ENCODE measurements at places on chromosomes 1 and 21.

DNA sequence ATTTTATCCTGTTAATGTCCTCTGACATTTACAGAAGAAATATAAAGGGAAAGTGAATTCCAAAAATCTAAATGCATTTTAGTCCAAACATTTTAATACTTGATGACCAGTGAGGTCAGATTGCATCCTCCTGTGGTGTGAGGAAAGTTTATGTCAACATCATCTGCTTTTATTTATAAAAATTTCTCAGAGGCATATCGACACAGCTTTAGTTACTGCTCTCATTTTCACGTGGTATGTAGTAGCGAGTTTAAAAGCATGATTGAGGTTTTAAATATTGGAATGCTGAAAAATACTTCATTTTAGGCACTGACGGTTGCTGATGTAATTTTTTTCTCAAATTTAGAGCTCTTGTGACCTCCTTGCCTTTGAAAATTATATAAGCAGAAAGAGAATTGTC lies 234.8 kb downstream of the HMCN1 start:
- peak; percentile 37 for DNase-seq

DNA sequence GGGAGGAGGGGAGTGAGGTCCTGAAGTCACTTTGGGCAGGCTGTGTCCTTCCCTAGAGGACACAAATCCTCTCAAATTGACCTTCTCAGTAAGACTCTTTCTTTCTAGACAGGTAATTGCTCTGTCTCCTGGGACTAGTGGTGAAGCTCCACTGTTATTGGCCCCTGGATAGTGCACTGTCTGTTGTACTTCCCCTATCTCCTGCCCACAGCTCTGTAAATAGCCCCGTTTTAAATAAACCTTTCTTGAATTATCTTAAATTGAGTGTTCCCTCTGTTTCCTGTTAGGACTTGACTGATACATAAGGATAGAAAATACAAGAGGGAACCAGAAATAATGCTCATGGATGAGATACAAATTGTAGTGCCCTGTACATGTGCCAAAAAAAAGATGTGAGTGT lies 229.5 kb upstream of the USP24 start:
- no peak for DNase-seq

- DNase-seq, result peak; percentile 1
These were observed 128.8 kb downstream of the PDE4B start for GRCh38 chr1:65921446-65921845.

GRCh38 chr1:34296059-34296458 lies 119.4 kb downstream of the C1orf94 start:
- no peak for DNase-seq

GRCh38 chr1:170776777-170777176 lies 112.8 kb downstream of the PRRX1 start:
- no peak for DNase-seq

DNA sequence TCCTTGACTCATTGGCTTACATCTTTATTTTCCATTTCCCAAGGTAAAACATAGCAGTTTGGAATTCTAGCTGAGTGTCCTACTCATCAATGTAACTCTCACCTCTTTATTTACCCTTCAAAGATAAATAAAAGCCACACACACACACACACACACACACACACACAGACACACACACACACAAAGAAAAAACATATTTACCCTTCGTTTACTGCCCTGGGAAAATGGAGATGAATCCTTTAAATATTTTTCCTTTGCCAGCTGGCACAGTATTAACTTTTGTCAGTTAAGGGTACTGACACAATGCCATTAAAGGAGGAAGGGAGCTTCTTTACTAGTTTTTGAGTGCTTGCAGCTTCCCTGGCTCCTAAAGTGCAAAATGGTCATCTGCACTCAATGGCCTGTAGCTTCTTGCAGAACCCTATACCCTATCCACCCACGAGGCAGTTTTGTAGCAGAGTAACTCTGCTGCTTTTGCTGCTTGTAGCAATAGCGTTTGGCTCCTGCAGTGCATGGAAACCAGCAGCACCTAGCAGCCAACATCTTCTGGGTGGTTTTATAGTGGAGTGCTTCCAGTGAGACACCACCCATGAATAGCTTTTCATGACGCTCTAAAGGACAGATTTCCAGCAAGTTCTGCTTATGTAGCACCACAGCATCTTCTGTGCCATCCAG lies 103.7 kb downstream of the HS2ST1 start:
- peak; percentile 4 for DNase-seq

- no peak for DNase-seq
These were observed 148.5 kb downstream of the GALNT2 start for GRCh38 chr1:230215529-230215928.

- DNase-seq, result no peak
These were observed 144.5 kb upstream of the RUNX3 start for GRCh38 chr1:25074351-25075227.

GRCh38 chr1:10383630-10384029 lies 15.2 kb upstream of the PGD start:
- DNase-seq, result no peak

GRCh38 chr1:167720965-167721616 lies 691 bp upstream of the MPZL1 start:
- DNase-seq, result peak; percentile 66

GRCh38 chr1:74729741-74730478 lies 2.9 kb downstream of the CRYZ start:
- DNase-seq, result peak; percentile 13

DNA sequence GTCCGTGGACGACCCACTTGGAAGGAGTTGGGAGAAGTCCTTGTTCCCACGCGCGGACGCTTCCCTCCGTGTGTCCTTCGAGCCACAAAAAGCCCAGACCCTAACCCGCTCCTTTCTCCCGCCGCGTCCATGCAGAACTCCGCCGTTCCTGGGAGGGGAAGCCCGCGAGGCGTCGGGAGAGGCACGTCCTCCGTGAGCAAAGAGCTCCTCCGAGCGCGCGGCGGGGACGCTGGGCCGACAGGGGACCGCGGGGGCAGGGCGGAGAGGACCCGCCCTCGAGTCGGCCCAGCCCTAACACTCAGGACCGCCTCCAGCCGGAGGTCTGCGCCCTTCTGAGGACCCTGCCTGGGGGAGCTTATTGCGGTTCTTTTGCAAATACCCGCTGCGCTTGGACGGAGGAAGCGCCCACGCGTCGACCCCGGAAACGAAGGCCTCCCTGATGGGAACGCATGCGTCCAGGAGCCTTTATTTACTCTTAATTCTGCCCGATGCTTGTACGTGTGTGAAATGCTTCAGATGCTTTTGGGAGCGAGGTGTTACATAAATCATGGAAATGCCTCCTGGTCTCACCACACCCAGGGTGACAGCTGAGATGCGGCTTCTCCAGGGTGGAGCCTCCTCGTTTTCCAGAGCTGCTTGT lies 32.4 kb downstream of the PRMT2 start:
- DNase-seq, result peak; percentile 62

DNA sequence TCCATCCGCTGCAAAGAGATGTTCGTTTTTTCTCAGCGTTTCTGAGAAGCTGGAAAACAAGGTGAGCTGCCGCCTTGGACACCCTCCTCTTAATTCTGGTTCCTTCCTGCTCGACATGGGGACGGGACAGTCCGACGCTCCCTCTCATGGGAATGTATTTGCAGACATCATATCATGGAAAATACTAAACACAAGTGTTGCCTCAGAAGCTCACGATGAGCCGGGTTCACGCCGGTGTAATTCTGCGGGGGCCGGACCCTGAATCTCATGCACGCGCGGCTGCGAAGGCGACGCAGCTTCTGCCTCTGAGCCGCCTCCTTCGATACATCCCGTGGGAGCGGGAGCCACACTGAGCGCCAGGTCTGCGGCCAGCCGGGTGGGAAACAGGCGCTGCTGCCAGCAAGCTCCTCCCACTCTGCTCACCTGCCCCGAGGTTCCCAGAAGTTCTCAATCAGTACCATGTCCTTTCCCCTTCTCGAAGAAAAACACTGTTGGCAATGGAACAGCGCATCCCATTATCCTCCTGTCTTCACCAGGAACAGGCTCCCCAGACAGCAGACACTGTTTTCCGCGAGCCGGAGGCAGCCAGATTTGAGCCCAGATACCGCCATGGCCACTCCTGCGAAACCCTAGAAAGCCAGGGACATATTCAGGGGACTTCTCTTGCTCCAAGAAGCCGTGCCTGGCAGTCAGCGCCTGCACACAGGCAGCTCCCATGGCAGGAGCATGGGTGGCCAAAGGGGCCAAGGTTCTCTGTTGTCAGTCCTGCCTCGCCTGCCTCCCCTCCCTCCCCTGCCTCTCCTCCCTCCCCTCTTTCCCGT lies 98.0 kb downstream of the WDR4 start:
- DNase-seq, result peak; percentile 43

DNA sequence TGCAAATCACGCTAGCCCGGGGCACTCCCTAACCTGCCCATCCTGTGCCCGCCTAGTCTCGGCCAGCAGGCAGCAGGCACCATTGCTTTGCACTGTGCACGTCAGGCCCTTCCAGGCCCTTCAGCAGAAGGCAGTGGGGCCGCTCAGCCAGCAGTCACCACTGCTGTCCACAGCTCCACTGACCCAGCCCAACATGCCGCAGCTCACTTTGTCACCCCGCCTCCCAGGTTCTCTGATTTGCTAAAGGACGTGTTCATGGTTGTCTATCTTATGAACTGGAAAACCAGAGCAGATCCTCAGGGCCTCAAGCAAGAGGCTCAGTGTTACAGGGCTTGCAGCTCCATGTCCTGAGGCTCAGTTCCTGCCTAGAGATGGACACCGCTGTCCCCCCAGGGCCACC lies 14.2 kb upstream of the SPOCD1 start:
- DNase-seq, result no peak

- peak; percentile 96 for DNase-seq
These were observed 202.1 kb downstream of the NCAM2 start for GRCh38 chr21:21200103-21200938.

DNA sequence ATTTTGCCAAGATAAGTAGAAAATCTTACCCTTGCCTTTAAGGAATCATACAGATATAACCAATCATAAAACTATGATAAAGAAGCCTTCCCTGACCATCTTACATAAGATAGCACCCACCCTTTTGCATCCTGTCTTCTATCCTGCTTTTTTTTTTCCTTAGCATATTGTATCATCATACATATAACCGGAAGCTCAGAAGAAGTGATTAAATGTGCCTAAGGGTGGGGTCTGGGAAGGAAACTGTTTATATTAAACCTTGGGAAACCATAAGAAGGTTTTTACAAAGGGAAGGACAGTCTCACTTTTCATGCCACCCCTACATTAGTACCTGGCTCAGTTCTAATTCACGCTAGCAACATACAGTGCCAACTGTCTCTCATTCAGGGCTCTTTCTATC lies 66.8 kb downstream of the LUZP1 start:
- no peak for DNase-seq

DNA sequence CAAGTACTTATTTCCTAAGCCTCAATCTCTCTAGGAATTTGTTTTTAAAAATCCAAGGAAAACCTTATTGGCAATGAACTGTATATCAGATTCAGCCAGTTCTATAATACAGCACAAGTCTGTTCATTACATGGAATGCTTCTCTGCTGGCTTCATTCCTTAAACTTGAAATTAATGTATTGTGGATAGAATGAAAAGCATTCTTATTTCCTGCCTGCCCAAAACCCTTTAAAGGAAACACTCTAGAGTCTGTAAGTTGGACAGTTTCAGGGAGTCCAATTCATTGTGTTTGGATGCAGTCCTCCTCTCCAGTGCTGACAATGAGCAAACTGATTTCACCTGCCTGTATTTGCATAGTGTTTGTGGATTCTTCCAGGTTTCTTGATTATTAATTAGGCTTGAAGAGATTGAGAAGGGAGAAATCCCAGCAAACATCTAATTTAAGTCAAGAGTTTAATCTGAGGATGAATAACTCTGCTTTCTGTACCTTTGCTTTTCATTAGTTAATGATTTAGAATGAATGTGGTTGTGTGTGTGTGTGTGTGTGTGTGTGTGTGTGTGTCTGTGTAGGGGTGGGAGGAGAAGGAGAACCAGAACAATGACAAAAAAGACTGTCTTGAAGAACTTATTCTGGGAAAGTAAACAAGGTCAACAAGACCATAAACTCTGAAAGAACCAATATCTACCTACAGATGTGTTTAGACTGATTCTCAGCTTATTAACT lies 61.2 kb downstream of the CACHD1 start:
- DNase-seq, result no peak

- DNase-seq, result peak; percentile 85
These were observed 694 bp downstream of the TMEM167B start for GRCh38 chr1:109091078-109091838.

DNA sequence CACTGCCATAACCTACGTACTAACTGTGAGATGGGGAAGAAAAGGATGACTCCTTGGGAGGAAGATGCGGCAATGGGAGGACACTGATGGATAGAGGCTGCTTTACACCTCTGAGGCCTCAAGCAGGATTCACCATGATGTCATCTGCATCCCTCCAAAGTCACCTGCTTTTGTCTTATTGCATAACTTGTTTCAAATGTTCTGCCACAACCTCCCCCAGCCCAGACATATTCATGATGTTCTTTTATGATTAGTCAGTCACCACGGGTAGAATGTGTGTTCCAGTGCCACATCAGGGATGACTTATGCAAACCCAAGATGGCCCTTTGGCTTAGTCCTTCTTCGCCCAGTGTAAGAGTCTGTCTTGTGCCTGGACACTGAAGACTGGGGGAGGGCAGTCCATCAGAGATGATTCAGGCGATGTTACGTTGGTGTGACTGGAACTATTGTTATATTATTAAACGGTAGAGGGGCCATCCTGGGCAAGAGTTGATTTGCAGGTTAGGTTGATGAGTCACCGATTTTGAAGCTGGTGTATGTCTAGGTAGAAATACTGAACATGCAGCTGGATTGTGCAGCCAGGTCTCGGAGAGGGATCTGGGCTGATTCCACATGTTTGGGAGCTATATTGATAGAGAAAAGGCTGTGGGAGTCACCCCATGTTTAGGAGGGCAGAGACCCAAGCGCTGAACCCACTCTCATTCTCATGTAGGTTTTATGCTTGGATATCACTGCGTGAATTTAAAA lies 32.6 kb downstream of the RYR2 start:
- no peak for DNase-seq

DNA sequence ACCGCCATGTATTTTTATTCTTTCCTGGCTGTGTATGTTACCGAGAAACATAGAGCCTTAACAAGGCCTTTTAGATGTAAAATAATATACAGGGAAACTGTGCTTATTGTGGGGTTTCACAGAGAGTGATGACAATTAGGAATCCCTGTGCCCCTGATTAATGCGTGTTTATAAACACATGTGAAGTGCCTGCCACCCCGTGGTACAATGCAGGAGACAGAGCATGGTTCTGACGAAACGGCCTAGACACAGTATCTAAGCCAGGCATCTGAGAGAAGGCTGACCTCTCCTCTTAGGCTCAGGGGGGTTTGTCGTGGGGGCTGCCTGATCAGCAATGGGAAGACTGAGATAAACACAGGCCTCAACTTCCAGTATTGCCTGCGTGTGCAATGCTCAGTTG lies 200.0 kb downstream of the AJAP1 start:
- DNase-seq, result no peak

DNA sequence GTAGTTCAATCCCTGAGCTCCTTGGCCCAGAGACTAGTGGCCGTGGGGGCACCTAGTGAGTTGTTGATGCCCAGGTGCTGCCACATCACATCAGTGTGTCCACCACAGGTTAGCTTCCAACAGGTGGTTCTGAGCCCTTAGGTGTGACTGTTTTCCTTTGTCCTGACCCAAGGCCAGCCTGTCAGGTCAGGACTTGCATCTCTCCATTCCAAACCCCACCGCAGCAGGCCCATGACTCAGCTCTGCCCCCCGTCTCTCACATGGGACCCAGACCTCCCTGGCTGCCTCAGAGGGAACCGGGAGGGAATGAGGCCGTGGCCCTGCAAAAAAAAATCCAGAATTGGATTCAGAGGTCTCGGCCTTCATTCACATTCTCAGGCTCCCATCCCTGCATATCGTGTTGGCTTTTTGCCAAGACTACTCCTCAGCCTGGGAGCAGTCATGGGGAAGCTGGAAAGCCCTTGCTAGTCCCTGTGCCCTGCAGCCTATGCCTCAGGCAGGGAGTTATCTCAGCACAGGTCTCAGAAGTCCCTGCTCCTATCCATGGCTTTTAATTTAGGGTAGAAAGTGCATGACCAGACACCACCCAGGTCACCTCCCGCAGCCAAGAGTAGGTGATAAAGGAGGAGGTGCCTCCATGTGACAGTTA lies 7.2 kb downstream of the INAVA start:
- no peak for DNase-seq
